Right cardiac atrium (tissue), 5 donors: ENCODE measurements at places on chromosomes 2 and 18. TPM values are rescaled to one million over a fixed set of nuclear protein-coding genes. Genes with fewer than 3 reads are reported as not detected.
A peak's percentile ranks its signal among the peaks of the same experiment; 100 is the strongest.

- no peak for DNase-seq
Observed at GRCh38 chr18:70142001-70142400, 63.5 kb downstream of the RTTN start.

- no peak for DNase-seq
Observed at GRCh38 chr2:145040433-145040832, 520.5 kb upstream of the ZEB2 start.

DNA sequence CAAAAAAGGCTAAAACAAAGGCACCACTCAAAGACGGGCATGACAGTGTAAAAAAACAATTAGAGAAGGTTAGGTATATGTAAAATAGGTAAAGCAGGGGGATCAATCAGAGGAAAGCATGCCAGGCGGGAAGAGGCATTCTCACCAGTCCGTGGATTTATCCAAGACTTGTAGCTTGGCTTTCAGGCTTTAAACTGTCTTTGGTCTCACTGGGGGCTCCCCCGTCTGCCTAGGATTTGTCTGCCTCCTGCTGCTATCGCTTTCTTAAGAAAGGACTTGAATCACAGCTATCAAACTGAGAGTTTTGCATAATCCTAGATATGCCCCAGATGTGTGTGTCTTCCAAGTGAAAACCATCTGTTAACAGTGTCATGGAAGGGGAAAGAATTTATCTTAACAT is 11.1 kb upstream of the GORASP2 start:
- DNase-seq = no peak

The RPE gene
- 22.6 TPM for total RNA-seq

GRCh38 chr2:56167616-56168562 is 15.9 kb upstream of the CCDC85A start:
- DNase-seq = no peak

The IL1F10 gene
- total RNA-seq = not detected

The ASPRV1 gene
- 0.79 TPM for total RNA-seq

The CD8B gene
- 0.80 TPM for total RNA-seq

- no peak for DNase-seq
Observed at GRCh38 chr2:202141329-202141947, 68.4 kb downstream of the KIAA2012 start.

DNA sequence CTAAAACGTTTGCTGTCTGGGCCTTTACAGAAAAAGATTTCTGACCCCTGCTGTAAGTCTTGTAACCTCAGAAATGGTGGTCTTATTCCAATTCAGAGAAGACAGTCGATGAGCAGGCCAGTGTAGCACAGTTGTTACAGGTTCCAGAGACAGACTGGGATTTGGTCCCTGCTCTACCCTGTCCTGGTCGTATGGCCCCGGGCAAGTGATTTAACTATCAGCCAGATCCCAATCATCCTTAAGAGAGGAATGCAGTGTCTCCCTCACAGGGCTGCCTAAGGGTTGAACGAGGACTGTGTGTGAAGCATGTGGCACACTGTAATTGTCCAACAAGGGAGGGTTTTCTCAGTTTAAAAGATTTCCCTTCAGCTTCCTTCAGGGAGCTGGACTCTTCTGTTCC is 47.2 kb downstream of the HK2 start:
- DNase-seq = no peak

DNA sequence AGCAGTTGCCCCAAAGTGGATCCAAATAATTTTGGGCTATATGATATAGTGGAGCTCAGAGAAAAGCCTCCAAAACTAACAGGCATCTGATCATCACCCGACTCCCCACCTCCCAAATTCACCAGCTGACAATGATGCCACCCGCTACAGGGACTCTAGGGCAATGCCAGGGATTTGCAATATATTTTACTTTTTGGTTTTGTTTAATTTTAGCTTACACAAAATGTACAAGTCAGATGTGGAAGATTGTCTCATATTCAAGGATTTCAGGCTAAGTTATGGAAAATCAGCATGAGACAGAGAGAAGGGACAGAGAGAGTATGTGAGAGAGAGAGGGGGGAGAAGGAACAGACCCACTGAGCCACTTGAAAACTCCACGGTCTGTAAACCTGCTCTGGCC is 187.4 kb downstream of the TMEM247 start:
- no peak for DNase-seq

- no peak for DNase-seq
Observed at GRCh38 chr2:223147431-223147830, 95.4 kb downstream of the KCNE4 start.

DNA sequence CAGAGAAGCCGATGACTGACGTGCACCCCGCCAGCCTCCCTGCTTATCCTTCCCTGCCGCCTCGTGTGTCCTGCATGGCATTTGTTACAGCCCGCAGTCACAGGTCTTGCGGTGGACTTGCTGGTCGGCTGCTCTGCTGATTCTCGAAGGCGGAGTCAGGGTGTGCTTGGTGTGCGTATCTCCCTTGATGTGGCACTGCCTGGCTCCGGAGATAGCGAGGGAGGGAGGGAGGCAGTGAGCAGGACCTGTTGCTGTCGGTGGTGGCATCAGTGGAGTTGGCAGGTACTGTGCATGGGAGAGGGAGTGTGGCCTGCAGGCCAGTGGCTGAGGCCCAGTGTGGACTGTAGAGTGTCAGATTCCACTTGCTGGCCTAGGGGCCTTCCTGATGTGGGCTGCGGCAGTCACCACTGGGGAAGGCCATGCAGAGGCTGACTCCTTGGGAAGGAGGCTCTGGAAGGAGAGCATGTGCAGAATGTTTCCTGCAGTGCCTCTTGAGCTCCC is 198.9 kb downstream of the AGAP1 start:
- DNase-seq = peak; percentile 32

DNA sequence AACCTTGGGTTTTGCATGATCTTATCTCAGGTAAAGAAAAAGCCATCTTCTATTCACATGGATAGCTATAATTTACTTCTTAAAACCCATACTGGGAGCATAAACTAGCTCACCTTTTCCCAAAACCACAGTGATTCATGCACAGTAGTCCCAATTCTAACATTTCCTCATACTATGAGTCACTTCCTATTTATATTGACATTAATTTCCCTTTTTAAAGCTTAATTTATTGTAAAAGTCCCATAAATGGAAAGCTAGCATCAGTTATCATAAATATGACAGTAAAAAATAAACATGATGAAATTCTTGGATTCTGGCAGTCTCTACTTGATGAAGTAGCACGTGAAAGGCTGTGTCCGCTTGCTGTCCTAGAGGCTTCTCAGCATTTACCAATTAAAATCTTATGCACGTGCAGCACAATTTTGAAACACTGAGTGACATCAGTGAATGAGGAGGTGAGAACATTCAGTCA is 180.1 kb downstream of the CDH2 start:
- no peak for DNase-seq

DNA sequence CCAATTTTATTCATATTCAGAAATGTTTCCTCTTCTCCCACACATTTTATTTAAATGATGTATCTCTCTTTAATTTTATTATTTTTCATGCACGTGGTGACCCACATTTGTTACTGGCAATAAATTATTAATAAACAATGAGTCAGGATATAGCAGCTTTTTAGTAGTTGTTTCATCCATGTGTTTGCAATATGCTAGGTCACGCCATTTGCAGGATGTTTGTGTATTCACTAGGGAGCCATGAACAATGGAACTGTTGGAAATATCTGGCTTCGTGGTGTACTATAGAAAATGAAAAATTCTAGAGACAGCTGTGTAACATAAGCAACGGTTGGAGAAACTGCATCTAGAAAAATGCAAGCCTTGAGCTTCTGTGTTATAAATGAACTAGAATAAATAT is 176.0 kb upstream of the COL3A1 start:
- DNase-seq = no peak

DNA sequence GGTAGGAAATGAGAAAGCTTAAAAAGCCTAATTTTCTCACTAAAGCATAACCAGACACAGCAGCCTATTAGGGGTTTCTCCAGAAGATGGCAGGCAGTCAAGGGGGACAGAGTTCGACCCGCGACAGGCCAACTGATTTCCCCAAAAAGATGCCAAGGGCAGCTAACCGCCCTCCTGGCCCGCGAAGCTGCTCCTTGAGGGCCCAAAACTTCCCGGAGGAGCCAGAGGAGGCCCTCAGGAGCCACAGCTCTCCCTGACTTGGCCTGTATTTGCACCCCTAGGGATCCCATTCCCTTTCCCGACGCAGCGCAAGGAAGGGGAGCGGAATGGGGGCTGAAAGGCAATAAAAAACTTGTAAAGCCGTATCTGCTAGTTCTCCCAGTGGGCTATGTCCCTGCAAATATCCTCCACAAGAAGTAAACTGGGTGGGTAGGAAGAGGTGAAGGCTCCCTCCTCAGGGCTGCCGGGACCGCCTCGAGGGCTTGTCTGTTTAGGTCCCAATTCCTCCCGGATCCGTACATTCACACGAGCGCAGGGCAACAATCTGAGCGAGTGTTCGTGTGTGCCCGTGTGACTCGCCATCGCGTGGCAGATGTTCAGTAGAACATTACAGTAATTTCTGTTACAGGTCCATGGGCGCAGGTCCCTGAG is 756 bp upstream of the NAGK start:
- peak; percentile 58 for DNase-seq

DNA sequence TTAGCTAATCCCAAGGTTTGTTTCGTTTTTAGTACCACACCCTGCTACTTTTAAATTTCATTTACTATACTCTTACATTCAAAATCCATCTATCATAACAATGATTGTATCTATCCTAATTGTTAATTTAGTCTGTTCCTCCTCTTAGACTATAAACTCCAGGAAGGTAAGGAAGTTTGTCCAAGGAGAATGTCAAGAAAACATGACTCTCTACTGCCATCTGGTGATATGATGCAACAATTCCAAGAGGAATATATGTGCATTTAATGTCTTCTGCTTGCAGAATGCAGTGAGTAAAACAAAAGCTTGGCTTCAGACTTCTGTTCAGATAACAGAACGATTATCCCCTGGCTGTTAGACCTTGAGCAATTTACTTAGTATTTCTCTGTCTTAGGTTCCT is 1267.1 kb downstream of the LRP1B start:
- DNase-seq = no peak

- no peak for DNase-seq
Observed at GRCh38 chr2:100110614-100111000, 31.8 kb downstream of the AFF3 start.

GRCh38 chr18:27595113-27595838 is 410.2 kb upstream of the CHST9 start:
- DNase-seq = no peak

The RGPD4 gene
- total RNA-seq = 0.09 TPM

- no peak for DNase-seq
Observed at GRCh38 chr2:124478761-124479160, 453.7 kb downstream of the CNTNAP5 start.

GRCh38 chr18:31413137-31413536 is 34.4 kb upstream of the DSG3 start:
- DNase-seq = no peak

DNA sequence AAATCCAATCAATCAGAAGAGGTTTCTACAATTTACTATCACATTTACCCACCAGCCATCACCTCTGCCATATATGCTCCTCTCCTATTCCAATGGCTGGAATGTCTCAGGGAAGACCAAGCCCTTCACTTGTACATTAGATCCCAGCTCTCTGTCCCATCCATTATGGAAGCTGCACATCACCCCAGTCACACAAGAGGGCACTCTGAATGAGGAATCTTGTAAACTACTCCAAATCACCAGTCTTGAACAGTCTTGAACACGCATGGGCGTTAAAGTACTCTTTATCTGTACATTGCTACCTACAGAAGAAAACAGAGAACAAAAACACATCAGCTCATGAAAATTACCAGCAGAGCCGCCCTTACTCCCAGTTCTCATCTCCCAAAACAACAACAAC is 38.7 kb downstream of the ZC3H8 start:
- no peak for DNase-seq

The SERPINB12 gene
- total RNA-seq = not detected

GRCh38 chr2:46379213-46380037 is 82.2 kb downstream of the EPAS1 start:
- DNase-seq = no peak

DNA sequence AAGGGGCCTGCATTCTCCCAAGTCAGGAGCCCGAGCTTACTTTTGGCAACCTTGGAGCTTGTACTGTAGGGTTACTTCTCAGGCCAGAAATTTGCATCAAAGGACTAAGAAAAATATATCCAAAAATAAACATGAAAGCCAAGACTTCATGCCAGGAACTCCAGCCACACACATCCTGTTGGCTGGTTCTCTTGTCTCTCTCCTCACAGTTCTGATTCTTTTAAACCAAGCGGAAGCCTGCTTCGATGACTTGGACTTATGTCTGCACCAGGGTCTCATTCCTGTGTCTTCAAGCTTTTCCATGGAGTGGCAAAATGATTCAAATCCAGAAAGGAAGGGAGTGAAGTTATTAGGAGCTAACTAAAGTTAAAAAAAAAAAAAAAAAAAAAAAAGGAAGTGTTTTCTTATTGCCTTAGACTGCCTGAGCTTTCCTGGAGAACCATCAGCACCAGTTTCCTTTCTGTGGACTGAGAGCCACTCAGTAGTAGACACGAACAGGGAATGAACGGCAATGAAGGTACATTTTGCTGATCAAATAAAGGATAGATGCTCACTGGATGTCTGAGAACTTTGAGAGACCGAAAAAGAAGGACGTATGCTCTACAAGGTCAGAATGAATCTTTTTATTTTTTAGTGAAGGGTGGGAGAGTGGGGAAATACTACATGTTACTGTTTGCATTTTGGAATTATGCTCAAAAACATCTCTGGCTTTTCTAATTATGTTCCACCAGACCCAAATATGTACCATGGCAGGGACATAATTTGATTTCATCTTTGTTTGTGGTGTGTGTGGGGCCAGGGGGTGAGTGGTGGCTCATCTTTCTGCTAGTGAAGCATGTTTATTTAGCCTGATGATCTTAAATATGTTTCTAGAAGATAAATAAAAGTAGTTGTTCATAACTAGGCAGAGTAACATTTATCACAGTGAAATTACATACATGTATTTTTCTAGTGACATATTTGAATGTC is 86.0 kb downstream of the RAPGEF4 start:
- DNase-seq = no peak

The TTN gene
- 1,615 TPM for total RNA-seq

GRCh38 chr18:63992751-63993150 is 22.9 kb downstream of the SERPINB8 start:
- no peak for DNase-seq

GRCh38 chr2:64978514-64979268 is 10.5 kb upstream of the SLC1A4 start:
- DNase-seq = no peak

GRCh38 chr18:76710646-76711520 is 111.5 kb upstream of the ZNF236 start:
- no peak for DNase-seq

GRCh38 chr18:47779381-47779780 is 151.1 kb downstream of the SMAD2 start:
- no peak for DNase-seq

DNA sequence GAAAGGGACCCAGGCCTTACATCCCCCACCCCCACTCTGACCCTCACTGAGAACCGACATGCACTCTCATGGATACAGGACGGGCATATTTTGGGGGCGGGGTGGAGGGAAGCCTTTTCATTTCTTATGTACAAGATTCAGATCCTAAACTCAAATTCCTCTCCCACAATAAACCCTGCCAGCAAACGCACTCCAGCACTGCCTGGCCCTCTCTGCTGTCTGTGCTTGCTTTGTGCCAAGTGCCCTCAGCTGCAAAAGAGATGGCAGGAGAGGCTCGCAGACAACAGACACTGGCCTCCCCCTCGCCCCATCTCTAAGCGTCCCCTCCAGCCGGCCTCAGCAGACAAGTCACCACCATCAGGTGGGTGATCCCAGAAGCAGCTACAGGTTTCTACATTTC is 42.4 kb downstream of the FAM168B start:
- DNase-seq = no peak

- no peak for DNase-seq
Observed at GRCh38 chr2:24853996-24854395, 60.8 kb downstream of the CENPO start.

- DNase-seq = peak; percentile 48
Observed at GRCh38 chr2:109499566-109499965, 114.2 kb downstream of the SEPTIN10 start.
